T1000 (cell line): ENCODE measurements at places on chromosomes 16 and 17.

DNA sequence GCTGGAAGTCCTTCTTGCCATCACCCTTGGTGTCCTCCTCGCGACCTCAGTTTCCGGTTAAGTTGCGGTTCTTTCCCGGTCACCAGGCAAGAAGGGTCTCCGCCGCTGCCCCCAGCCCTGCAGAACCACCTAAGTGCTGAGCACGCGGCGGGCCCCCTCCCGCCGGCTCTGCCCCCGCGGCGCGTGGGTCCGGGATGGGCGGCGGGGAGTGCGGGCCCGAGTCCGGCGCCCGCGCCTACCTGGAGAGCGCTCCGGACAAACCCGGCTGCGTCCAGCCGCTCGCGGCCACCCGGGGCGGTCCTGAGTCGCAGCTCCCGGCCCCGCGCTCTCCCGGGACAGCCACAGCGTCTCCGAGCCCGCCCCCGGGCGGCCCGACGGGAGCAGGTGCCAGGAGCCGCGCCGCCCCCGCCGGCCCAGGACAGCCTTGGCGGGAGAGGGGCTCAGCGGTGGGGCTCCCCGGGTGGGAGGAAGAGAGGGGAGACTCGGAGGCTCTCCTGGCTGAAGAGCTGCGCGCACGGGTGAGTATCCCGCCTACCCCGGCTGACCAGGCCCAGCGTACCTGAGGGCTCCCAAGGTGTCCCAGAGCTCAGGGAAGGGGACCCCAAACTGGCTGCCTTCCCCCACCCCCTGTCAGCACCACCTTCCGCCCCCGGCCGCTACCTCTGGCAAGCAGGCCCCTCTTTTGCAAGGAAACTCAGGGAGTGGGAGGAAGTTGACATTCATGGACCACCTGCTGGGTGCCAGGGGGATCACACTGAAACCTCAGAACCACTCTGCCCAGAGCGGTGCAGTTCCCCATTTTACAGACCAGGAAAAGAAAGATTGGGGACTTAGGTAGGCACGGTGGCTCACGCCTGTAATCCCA lies 22.2 kb upstream of the C17orf113 start:
- no peak for DNase-seq

GRCh38 chr17:70938336-70938735 lies 769.0 kb downstream of the KCNJ2 start:
- no peak for DNase-seq

GRCh38 chr17:32971171-32971570 lies 20.5 kb upstream of the SPACA3 start:
- DNase-seq = no peak

- DNase-seq = peak; percentile 61
Measured at GRCh38 chr16:1494129-1494640, 1.0 kb downstream of the TELO2 start.

GRCh38 chr17:75371981-75372380 lies 33.5 kb downstream of the GRB2 start:
- no peak for DNase-seq

DNA sequence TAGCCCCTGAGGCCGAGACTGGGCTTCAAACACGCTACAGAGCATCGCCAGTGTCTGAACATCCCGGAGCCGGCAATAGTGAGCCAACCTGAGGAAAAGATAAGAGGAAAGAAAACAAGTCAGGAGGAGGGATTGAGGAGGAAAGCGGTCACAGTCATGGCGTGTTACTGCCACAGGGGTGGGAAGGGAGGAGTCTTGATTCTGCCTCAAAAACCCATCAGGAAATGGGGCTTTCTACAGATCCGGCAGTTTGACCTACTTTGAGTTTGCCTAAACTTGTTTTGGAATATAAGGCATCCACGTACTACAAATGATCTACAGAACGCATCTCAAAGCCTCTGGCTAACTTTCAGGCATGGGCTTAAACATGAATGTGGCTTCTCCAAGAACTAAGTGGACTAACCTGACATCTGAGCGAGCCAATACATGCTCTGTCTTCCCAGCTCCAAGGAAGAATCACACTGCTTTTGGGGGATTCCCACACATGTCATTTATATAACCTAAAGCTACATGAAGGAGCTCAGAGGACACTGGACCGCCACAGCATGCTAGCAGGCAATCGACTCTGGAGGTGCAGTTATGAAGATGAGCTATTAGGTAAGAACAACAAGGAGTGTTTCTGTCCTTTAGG lies 96.6 kb downstream of the WDR59 start:
- no peak for DNase-seq

GRCh38 chr17:31678431-31678830 lies 180.6 kb downstream of the COPRS start:
- peak; percentile 71 for DNase-seq

- DNase-seq = no peak
Measured at GRCh38 chr17:83076938-83077337, 2.5 kb upstream of the METRNL start.

DNA sequence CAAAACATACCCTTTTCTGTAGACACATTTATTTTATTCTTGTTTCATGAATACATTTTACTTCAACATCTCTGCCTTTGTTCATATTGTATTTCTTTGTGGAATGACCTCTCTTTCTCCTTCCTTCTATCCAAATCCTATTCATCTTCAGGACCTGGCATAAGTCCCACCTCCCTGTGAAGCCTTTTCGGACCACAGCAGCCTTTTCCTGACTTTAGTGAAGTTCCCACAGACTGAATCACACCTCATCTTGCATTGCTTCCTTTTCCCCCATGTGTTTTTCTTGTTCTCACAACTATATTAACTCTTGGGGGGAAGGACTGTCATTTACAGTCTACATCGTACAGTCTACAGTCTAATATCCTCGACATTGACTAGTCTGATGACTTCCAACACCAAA lies 58.2 kb downstream of the MFSD11 start:
- no peak for DNase-seq
